NCI-H524 (cell line): ENCODE measurements at places on chromosomes 6 and 20.
A peak's percentile ranks its signal among the peaks of the same experiment; 100 is the strongest.

DNA sequence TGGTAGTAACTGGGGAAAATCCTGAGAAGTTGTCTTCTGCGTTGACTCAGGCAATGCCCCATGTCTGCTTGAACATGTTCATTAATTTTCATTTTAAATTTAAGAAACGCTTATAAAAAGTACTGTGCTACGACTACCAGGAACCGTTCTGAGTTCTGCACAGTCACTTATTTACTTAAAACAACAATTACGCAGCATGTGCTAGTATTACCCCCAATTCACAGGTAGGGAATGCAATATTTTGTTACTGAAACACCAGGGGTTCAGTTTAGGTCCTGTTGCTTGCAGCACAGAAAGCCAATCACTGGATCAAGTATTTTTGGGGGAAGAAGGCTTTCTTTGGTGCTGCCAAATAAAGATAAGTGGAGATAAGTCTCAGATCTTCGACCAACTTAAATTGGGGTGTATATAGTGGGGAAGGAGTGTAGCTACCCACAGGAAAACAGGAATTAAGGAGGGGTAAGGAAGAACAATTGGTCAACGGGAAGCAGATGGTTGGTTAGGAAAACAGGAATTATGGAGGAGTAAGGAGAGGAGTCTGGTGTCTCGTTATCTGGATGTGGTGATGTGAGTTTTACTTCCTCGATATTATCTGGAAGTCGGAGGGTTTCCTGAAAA is 5.2 kb upstream of the LRP11 start:
- no peak for DNase-seq

DNA sequence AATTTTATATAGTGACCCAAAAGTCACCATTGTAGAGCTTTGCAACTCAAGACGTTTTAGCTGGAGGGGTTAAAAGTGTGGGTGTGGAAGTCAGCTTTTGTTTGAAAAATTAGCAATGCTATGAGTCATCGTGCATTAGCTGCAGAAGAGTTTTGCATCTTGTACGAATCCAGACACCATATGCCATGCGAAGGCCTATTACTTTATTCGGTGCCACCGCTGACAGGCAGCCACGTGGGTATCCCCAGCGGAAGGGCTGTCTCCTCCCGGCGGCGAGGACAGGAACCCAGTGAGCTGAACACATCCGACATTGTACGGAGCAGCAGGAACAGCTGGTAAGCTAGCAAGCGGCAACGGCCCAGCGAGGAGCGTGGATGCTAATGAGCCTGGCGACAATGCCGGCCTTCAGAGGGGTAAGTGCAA is 84.4 kb downstream of the INSM1 start:
- DNase-seq: peak; percentile 99

DNA sequence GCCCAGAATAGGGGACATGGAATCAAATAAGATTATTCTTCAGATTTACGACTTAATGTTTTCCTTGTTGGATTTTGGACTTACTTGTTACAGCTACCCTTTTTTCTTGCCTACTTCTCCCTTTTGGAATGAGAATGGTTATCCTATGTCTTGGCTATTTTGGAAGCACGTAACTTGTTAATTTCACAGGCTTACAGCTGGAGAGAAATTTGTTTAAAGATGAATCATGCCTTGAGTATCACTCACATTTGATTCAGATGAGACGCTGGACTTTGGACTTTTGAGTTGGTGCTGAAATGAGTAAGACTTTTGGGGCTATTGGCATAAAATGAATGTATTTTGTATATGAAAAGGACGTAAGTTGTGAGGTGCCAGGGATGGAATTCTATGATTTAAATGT is 83.3 kb downstream of the SMPDL3A start:
- DNase-seq: no peak

- DNase-seq: no peak
Measured at GRCh38 chr20:4150070-4150441, 134.7 kb upstream of the RNF24 start.

DNA sequence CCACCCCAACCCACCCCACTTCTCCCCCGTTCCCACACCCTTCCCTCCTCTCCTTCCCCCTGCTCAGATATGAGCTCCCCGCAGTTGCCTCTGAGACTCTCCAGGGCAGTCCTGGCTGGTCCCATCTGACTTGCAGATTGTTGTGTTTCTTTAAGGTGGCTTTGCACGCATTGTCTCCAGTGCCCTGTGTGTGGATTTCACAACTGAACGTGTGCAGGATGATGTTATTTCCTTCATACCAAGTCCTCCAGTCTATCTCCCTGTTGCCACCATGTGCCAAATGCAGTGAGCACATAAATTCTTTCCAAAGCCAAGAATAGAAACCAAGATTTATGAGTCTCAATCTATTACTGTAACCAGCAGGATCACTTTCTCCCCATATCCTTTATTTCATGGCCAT is 79.1 kb downstream of the TMEM242 start:
- no peak for DNase-seq

DNA sequence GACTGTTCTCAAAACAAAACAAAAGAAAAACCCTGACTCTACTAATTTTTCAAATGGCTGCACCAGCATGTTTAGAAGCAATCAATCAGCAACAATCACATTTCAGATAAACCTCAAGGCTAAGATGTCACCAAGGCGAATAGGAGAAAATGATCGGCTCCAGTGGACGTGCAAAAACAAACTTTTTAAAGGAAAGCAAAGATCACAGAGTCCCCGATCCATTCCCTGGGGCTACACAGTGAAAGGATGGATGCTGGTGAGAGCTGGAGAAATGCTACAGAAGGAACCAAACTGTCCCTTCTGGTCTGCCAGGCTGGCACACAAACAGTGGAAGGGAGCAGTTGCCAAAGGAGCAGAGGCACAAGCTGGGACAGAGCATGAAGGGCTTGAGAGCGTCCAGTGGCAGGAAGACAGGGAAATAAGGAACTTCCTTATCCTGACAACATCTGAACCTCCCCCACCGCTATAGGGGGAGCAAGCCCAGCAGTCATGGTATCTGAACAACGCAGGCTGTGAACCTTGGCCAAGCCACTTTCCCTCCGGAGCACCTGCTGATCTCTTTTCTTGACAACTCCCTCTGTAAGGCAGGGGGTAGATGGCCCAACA is 73.7 kb upstream of the HIVEP1 start:
- no peak for DNase-seq

DNA sequence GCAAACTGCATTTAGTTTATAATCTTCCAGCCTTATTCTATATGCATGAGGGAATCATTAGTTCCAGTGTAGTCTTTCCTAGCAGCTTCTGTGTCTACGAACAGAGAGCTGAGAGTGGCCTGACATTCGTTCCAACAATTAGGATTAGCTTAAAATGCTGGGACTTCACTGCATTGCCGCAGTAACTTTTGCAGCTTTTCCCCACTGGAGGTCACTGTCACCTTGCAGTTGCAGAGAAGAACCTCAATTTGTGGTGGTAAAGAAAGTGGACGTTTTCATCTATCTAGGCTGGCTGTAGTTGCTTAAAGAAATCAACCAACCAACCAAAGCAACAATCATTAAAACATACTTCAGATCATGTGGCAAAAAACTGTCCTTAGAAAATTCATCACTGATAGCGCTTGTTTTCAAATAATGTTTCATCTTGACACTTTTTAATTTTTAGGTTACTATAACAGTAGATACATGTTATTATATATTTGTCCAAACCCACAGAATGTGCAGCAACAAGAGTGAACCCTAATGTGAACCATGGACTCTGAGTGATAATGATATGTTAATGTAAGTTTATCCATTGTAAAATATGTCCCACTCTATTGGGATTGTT is 12.2 kb downstream of the MYLK4 start:
- DNase-seq: peak; percentile 79

GRCh38 chr6:82381278-82381677 is 17.7 kb downstream of the TPBG start:
- DNase-seq: no peak

DNA sequence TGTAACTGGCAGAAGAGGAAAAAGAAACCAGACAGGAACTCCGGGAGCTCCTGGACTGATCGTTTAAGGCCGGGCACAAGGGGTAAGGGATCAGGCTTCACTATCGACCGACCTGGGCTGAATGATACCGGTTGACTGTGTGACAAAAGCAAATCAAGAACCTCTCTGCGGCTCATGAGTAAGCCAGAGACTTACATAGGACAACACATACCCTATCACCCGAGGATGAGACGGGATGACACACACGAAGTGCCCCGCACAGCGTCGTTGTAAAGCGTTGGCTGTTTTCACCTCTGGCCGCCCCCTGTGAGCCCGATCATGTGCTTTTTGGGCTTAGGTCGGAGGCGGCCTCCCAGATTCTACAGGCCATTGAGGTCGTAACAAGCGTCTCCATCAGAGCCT is 695 bp upstream of the TGIF2 start:
- DNase-seq: no peak

GRCh38 chr6:21350926-21351325 is 242.6 kb upstream of the SOX4 start:
- DNase-seq: no peak

GRCh38 chr6:130322673-130323268 is 43.0 kb upstream of the TMEM200A start:
- peak; percentile 14 for DNase-seq

DNA sequence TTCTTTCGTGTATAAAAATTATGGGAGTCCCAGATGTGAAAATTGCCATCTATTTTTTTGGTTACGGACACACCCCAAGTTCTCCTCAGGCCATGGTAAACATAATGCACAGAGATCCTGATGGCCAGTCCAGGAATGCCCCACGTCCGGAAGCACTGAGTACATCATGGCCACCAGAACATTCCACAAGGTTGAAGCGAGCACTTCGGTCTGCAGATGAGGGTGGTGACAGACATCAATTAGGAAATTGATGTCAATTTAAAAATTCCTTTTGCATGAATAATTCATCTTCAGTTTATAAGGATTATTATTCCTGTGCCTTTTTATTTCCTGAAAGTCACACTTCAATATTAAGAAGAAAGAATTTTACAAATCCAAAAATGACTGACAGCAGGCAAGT is 13.2 kb upstream of the EXOC2 start:
- no peak for DNase-seq

- no peak for DNase-seq
Measured at GRCh38 chr6:143158113-143158581, 97.5 kb downstream of the AIG1 start.

- no peak for DNase-seq
Measured at GRCh38 chr6:124812067-124812466, 150.2 kb upstream of the RNF217 start.

DNA sequence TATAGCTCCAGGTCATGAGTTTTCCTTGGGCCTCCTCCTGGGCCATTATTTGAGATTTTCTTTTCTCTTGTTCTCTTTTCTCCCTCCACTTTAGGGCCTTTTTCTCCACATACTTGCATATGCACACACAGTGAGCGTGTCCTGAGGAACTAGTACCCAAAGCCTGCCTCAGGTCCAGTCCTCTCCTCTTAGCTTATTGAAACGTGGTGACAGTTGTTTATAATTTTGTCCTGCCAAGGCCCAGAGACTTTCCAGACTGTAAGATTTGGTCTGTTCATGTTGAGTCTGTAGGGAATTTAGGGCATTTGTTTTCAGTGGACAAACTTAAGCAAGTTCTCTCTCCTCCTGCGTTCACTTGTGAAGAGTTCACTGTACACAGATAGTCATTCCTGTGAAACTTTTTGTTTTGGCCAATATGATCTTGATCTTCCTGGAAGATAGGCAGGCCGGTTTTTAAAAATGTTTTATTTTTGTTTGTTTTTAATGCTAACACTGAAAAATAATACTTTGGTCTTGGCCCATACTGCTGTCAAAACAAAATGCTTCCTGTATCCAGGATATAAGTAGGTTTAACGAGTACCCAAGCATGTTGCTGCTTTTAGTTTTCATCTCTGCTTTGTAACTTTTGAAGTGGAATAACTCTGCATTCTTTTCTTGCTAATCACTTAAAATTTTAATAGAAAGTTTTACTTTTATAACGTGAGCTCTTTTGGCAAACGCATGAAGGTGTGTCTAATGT is 20.7 kb downstream of the LRRC1 start:
- DNase-seq: no peak

DNA sequence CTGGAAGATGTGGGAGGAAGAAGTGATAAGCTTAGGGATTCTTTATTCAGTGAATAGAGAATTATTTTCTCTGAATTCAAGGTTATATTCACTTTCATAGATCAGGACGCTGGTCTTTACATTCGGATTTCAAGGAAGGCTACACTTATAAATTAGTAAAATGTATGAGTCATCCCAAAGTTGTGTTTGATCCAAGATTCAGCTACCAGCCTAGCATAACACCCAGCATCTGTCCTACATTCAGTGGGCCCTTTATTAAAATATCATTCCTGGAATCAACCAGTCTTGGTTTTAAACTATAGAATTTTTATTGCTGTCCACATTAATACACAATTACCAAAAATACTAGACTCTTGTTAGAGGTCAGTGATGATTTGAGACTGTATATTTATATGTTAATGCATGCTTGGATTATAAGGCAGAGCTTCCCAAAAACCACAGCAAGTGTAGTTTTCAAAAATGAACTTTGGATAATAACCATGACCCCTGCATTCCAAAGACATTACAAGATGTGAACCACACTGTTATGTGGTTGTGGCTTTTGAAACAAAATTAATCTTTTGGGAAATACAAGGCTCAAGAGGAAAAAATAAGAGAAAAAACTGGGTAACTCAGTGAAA is 210.7 kb upstream of the CNR1 start:
- DNase-seq: no peak

GRCh38 chr6:31332637-31333602 is 24.1 kb downstream of the HLA-B start:
- no peak for DNase-seq

GRCh38 chr6:38218235-38218634 is 398.7 kb downstream of the ZFAND3 start:
- no peak for DNase-seq

- no peak for DNase-seq
Measured at GRCh38 chr6:105318660-105319059, 84.2 kb downstream of the PREP start.

DNA sequence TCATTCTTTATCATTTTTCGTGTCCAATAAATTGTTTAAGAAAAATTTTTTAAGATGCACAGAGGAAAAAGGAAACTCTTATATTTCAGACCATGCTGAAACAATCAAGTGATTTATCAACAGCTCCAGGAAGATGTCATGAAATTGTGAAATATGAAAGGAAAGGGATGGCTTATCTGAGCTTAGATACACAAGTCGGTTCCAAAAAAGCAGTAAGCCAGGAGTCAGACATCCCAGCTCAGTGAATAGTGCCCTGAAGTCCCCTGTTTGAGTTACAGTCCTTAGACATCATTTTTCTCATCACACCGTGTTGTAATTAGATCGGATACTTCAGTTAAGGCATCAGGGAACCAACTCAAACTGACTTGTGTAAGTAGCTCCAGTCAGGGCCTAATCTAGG is 91.0 kb upstream of the SSTR4 start:
- DNase-seq: no peak
